ENCODE measurements at places on chromosomes 4 and X. TPM values are rescaled to one million over a fixed set of nuclear protein-coding genes. Genes with fewer than 3 reads are reported as not detected.

DNA sequence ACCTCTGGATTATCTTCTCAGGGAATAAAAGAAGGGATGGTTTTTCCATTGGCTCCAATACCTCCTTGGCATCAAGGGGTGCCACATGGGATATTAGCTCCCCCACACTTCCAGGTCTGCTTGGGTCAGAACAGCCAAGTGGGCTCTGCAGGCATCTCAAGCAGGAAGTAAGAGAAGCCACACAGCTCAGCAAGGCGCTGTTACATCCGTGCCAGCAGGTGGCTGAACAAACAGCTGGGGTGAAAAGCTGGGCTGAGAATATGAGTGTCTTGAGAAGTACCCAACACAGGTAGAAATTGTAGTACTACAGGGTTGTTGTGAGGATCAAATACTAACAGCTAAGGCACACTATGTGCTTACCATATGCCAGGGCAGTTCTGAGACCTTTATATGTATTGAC, 76.7 kb upstream of the TMEM150C start:
- no peak overlapping the region for H3K27ac ChIP-seq
- no peak for DNase-seq

GRCh38 chr4:128528793-128529553, 241.4 kb upstream of the PGRMC2 start:
- H3K4me3 ChIP-seq, result no peak overlapping the region
- no peaks in the 10 kb centered on the region for H3K4me1 ChIP-seq
- H3K36me3 ChIP-seq, result no peaks in the 10 kb centered on the region

DNA sequence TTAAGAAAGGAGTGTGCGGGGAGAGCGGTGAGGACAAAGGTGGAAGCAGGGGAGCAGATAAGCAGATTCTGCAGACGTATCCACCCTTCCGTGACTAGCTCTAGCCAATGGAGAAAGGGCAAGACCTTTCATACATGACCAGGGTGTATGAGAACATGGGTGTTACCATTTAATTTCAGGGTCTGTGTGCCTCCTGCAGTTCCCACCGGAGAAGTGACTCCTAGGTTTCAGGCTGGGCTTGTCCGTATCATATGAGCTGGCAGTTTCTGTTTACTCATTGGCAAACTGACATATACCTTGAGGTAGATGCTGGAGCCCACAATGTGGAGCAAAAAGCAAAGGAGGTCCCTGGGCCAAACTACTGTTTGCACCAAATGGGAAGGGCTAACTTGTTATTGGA, 6.8 kb downstream of the RBM47 start:
- H3K27me3 ChIP-seq, result no peaks in the 10 kb centered on the region
- no peak overlapping the region for H3K4me3 ChIP-seq
- H3K36me3 ChIP-seq, result no peaks in the 10 kb centered on the region
- peak overlapping the region; percentile 56 for H3K27ac ChIP-seq
- peaks cover 63% of the 10 kb centered on the region for H3K4me1 ChIP-seq

DNA sequence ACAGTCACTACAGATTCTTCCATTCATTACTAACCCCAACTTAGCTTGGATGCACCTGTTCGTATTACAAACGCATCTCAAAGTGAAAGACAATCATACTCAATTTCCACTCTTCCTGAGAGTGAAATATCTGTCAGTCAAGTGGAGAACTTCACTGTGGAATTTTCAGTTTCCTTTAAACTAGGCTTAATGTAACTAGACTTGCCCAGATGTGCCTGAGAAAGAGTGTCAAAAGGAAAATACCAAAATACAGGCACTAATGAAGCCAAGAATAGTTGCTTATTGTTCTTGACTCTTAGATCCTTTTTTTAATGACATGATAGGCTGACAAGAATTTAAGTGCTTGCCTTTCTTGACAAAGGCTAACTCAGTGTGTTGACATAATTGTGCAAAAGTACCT, 72.4 kb upstream of the NR3C2 start:
- H3K27me3 ChIP-seq, result no peaks in the 10 kb centered on the region
- no peaks in the 10 kb centered on the region for H3K36me3 ChIP-seq
- no peak overlapping the region for H3K4me3 ChIP-seq

- no peak overlapping the region for H3K27ac ChIP-seq
- no peak for DNase-seq
- no peak overlapping the region for H3K4me3 ChIP-seq
- H3K4me1 ChIP-seq, result no peaks in the 10 kb centered on the region
- no peaks in the 10 kb centered on the region for H3K36me3 ChIP-seq
Measured at GRCh38 chr4:75948822-75949444, 8.1 kb upstream of the NAAA start.

CT45A10 gene
- total RNA-seq, result not detected

GRCh38 chr4:84177831-84178542, 321.1 kb downstream of the NKX6-1 start:
- H3K36me3 ChIP-seq, result no peaks in the 10 kb centered on the region
- no peak overlapping the region for H3K4me3 ChIP-seq
- H3K27ac ChIP-seq, result no peak overlapping the region
- H3K27me3 ChIP-seq, result no peaks in the 10 kb centered on the region
- H3K4me1 ChIP-seq, result no peaks in the 10 kb centered on the region

DNA sequence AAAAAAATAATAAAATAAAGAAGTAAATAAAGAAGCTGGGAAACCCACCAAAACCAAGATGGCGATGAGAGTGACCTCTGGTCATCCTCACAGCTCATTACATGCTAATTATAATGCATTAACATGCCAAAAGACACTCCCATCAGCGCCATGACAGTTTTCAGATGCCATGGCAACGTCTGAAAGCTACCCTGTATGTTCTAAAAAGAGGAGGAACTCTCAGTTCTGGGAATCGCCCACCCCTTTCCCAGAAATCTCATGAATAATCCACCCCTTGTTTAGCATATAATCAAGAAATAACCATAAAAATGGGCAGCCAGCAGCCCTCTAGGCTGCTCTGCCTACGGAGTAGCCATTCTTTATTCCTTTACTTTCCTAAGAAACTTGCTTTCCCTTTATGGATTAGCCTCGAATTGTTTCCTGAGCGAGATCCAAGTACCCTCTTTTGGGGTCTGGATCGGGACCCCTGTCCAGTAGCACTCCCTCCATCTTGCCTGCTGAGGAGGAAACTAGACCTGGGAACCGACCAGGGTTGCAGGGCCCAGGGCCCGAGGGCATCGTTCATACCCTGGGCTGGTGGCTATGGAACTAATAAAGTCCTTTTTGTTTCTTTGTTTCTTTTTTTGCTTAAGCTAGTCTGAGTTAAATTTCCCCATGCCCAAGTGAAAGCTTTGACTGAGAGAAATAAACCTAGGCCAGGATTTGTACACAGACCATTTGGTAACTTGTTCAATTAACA, 30.9 kb downstream of the HTT-AS start:
- no peaks in the 10 kb centered on the region for H3K36me3 ChIP-seq
- H3K4me1 ChIP-seq, result no peaks in the 10 kb centered on the region
- no peaks in the 10 kb centered on the region for H3K27me3 ChIP-seq
- no peak for DNase-seq
- no peak overlapping the region for H3K4me3 ChIP-seq

GRCh38 chrX:153499876-153500275, 5.1 kb downstream of the BGN start:
- no peak overlapping the region for H3K4me3 ChIP-seq
- H3K36me3 ChIP-seq, result no peaks in the 10 kb centered on the region
- H3K27ac ChIP-seq, result no peak overlapping the region
- H3K27me3 ChIP-seq, result no peaks in the 10 kb centered on the region
- H3K4me1 ChIP-seq, result no peaks in the 10 kb centered on the region

DNA sequence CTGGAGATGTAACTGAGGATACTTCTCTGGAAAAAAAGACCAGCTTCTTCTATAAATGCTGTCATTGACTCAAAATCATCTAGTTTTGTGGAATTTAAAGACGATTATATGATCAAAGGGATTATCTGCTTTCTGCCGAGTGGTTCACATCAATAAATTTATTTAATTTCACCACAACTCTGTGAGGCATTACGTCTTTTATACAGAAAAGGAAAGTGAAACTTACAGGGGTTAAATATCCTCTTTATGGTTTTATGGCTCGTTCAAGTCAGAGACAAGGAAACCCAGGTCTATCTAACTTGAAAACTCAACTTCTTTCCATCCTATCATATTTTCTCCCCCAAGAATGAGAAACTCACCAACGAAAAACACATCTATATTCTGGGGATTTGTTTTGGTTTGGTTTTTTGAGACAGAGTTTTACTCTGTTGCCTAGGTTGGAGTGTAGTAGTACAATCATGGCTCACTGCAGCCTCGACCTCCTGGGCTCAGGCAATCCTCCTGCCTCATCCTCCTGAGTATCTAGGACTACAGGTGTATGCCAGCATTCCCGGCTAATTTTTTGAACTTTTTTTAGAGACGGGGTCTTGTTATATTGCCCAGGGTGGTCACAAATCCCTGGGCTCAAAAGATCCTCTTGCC, 377.9 kb upstream of the EMCN start:
- H3K27me3 ChIP-seq, result no peaks in the 10 kb centered on the region
- no peaks in the 10 kb centered on the region for H3K4me1 ChIP-seq
- no peak for DNase-seq
- no peak overlapping the region for H3K27ac ChIP-seq
- peak overlapping the region; percentile 44 for H3K4me3 ChIP-seq
- H3K36me3 ChIP-seq, result no peaks in the 10 kb centered on the region

DNA sequence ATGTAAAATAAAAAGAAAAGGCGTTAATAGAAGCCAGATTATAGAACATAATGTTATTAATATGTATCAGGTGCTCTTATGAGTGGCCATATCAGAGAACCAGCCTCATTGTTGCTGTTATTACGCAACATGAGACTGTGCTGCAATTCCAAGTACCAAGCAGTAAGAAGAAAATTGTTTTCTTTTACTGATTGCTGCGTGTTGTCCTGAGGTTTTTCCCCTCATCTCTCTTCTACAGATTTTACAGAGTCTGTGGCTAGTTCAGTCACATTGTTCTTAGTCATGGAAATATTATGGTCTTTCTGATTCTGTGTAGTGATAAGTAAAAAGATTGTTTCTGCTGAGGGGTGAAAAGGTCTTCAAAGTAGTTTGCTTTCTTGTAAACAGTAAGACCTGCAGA, 55.9 kb downstream of the NPNT start:
- no peak overlapping the region for H3K4me3 ChIP-seq
- H3K27ac ChIP-seq, result no peak overlapping the region
- no peaks in the 10 kb centered on the region for H3K36me3 ChIP-seq
- no peaks in the 10 kb centered on the region for H3K4me1 ChIP-seq

RADX gene
- 1.0 TPM for total RNA-seq

OR13H1 gene
- not detected for total RNA-seq

SOD3 gene
- total RNA-seq, result 2.5 TPM

Measured in right lobe of liver (tissue), 6 donors.